ENCODE measurements at places on chromosomes 2 and 18. TPM values are rescaled to one million over a fixed set of nuclear protein-coding genes. Genes with fewer than 3 reads are reported as not detected.

The SULT1C4 gene
- 0.31 TPM for total RNA-seq

The NT5DC4 gene
- not detected for total RNA-seq

The ALLC gene
- total RNA-seq = not detected

The ANKRD44 gene
- 54.0 TPM for total RNA-seq

Measured in esophagus squamous epithelium (tissue), 5 donors.